ENCODE measurements at places on chromosomes 7 and 10.
A peak's percentile ranks its signal among the peaks of the same experiment; 100 is the strongest.

DNA sequence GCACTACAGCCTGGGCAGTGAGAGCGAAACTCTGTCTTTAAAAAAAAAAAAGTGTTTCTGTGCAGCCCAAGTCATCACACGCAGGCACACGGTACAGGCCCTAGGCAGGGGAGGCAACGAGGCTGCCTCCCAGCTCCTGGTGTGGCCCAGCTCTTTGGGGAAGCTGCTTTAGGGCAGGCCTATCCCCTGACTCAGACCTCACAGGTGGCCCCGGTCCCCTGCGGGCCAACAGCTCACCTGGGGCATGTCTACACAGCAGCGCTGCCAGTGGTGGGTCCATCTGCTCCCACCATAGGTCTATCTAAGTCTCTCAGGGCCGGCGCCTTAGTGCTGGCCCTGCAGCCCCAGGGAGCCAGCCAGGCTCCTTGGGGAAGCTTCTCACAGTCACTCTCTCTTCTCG lies 31.4 kb downstream of the ZAN start:
- no peak for DNase-seq

DNA sequence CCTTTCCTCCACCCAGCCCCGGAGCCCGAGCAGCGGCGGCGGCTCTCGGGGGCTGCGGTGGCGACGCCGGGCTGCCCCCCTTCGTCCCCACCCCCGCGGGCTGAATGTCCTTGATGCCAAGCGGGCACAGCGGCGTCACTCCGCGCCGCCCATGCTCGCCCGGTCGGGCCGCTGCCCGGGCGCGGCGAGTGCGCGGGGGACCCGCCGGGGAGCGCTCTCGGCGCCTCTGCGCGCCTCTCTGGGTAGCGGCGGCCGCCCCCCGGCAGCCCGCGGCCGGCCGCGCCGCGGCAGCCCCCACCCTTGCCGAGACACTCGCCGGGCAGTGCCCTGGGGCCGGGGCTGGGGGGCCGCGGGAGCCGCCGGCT lies 433 bp upstream of the PLXNA4 start:
- DNase-seq: no peak

DNA sequence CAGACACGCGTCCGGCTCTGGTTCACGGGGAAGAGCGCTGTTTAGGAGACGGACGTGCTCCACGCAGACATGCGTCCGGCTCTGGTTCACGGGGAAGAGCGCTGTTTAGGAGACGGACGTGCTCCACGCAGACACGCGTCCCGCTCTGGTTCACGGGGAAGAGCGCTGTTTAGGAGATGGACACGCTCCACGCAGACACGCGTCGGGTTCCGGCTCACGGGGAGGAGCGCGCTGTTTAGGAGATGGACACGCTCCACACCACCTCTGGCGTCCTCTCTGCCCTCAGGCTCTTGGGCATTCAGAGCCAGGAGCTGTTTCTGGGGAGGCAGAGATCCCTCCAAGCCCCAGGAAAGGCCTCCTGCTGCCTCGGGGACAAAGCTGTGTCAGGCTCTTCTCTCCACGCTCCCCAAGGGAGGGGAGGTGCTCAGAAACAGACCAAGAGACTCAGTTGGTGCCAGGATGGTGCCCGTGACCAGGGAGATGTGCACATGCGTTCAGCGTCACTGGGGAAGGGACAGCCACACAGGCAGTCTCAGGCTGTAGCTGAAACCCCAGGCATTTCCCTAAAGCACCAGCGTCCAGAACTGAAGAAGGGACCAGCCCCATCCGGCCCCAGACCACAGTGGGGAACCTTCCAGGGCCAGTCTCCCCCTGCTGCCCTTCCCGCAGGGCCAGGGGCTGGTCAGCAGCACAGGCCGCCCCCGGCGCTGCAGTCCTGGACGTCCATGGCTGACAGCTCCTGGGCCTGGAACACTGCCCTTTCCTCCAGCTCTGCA lies 175.6 kb downstream of the ELFN1 start:
- DNase-seq: no peak

- DNase-seq: no peak
Observed at GRCh38 chr10:785861-786214, 96.4 kb upstream of the DIP2C start.

DNA sequence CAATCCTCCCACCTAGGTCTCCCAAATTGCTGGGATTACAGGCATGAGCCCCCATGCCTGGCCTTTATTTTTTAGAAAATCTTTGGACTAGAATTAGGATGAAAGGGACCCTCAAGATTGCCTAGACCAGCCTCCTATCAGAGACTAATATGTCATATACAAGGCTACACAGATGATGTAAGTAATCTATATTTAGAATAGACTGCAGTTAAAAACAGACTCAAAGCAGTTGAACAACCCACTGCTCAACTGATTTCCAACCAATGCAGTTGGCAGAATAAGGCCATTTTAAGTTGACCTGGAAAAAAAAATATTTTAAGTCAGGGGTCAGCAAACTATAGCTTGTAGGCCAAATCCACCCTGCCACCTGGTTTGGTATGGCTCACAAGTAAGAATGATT lies 27.7 kb downstream of the PSPH start:
- DNase-seq: no peak

- DNase-seq: no peak
Observed at GRCh38 chr10:131874991-131875451, 25.8 kb upstream of the PPP2R2D start.

DNA sequence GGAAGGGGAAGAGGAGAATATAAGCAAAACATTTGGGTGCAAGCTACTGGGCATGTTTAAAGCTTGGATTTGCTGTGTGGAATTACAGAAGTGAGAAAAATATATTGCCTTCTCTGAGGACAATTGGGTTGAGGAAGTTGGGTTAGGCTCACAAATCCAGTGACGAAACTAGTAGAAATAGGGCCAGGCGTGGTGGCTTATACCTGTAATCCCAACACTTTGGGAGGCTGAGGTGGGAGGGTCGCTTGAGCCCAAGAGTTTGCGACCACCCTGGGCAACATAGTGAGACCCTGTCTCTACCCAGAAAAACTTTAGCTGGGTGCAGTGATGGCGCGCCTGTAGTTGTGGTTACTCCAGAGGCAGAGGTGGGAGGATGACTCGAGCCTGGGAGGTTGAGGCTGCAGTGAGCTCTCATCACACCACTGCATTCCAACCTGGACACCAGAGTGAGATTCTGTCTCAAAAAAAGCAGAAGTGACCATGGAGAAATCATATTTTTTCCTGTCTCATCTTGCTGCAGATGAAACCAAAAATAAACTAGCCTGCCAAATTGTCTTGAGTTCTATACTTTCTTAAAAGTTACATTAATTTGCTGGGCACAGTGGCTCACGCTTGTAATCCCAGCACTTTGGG lies 22.4 kb downstream of the NRBF2 start:
- no peak for DNase-seq

GRCh38 chr7:155296788-155297516 lies 726 bp upstream of the INSIG1 start:
- DNase-seq: peak; percentile 80

DNA sequence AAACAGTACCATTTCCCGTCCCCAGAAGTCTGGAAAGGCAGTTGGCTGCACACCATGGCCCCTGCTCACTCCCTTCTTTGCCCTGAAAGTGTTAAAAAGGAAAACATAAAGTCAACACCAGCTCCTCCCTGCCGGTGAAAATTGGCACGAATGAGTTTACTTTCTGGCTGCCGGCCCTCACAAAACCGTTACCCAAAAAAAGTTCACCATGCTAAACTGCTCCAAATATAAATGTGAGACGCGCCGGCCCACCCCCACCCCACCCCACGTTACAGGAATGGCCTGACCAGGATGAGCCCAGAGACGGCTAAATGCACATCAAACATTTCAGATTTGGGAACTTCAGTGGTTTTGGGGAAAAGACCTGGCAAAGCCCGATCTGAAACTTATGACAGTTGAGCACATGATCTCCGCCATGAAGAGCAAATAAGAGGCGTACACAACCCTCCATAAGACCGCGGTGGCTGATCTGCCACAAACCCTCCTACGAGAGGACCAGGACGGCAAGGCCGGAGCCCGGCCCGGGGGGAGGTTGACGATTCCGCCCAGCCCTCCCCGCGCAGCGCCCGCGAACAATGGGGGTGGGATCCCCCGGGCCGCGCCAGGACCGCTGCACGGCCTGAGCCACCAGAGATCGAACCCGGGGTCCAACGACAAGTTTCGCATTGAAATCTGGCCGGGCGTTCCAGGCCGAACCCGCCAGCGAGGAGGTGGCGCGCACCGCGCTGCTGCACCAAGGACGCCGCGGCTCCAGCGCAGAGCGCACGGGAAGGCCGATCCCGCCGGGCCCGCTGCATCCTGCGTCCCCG lies 952 bp downstream of the DIP2C start:
- no peak for DNase-seq

DNA sequence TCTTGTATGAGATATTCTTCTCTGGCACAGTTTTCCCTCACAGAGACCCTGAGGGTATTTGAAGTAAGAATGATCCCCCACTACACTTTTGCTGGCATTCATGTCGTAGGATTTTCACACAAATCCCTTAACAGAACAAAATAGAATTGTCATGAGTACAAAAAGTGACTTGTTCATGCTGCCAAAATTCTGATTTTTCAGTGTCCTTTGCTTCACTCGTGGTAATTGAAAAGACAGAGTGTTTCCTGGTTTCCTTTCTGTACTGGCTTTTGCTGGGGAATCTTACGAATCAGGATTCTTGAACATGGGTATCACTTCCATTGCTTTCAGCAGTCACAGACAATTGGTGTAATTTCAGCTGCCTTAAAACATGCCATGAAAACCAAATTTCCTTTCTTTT lies 756.3 kb downstream of the REEP3 start:
- no peak for DNase-seq

DNA sequence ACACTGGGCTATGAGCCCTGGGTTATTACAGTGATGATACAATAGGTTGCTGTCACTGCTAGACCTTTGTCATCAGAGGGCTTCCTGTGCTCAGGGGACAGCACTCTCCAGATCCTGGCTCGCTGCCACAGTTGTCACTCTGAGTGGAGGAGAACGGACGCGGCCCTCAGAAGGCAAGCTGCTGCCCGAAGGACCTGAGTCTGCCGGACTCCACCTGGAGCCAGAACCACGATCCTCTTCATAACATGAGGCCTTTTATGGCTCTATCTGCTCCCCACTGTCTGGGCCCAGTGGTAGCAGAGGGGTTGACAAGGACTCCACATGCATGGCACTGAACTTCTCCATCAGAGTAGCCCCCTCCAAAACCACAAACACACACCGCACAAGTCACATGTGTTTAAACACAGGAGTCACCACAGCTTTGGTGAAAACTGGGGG lies 94.7 kb upstream of the EFCAB10 start:
- DNase-seq: peak; percentile 41

DNA sequence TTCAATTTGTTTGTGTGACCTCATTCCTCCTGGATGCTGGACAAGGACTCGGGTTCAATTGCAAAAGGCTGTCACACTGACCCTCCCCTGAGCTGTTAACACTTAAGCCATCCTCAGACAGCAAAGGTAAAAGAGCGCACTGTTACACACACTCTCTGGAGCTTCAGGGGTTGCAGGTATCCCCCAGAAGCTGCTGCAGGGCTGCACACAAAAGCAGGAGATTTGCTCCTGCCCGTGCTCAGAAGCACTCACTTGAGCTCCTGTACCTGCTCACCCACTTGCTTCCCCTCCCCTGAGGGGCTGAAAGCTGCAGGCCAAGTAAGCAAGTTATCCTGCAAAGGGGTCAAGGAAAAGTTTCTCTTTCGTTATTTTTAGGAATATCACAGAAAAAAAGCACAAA lies 886.2 kb upstream of the ZWINT start:
- DNase-seq: no peak

Data from activated T-helper 1 cell treated with anti-CD3 and anti-CD28 coated beads, Interleukin-2, amount 50 U/mL, for 16 hours (primary cell).